ENCODE measurements at places on chromosomes 6 and 20. TPM values are rescaled to one million over a fixed set of nuclear protein-coding genes. Genes with fewer than 3 reads are reported as not detected.

The DNAH8 gene
- total RNA-seq, result not detected

The EHMT2 gene
- 35.0 TPM for total RNA-seq

The SLC16A10 gene
- total RNA-seq, result not detected

The ECT2L gene
- total RNA-seq, result under 0.01 TPM

The ARFRP1 gene
- total RNA-seq, result 37.3 TPM

The EYA2 gene
- 3.6 TPM for total RNA-seq

The ENPP5 gene
- total RNA-seq, result 0.36 TPM

The DPPA5 gene
- not detected for total RNA-seq

The FLRT3 gene
- 0.90 TPM for total RNA-seq
